ENCODE measurements at places on chromosomes 12 and 14.

- DNase-seq: no peak
These were observed 1758.1 kb upstream of the SEL1L start for GRCh38 chr14:83291714-83292113.

DNA sequence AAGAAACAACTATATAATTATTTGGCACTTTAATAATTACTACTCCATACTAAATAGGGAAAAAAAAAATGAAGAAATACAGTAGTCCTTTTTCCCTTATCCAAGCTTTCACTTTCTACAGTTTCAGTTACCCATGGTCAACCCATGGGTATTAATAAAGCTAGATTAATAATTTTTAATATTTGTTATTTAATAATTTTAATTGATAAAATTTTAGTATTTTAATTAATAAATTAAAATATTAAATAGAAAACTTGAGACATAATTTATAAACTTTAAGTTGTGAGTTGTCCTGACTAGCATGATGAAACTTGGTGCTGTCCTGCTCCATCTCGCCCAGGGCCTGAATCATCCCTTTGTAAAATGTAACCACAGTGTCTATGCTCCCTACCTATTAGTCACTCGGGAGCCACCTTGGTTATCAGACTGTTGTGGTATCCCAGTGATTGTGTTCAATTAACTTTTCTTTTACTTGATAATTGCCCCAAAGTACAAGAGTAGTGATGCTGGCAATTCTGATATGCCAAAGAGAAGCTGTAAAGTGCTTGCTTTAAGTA lies 71.8 kb downstream of the PAWR start:
- DNase-seq: no peak

GRCh38 chr12:42865282-42865681 lies 275.7 kb upstream of the PRICKLE1 start:
- no peak for DNase-seq

DNA sequence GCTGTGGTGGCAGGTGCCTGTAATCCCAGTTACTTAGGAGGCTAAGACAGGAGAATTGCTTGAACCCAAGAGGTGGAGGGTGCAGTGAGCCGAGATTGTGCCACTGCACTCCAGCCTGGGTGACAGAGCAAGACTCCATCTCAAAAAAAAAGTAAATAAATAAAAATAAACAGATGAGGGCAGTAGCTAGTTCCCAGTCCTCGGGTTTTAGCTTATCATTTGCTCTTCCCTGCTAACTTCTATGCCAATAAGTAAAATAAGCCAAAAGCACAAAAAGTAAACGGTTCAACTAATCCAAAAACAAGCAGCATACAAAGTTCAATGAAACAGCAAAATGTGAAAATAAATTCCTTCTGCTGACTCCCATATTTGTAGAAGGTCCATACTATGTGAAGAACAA lies 133.0 kb upstream of the TMCC3 start:
- no peak for DNase-seq

DNA sequence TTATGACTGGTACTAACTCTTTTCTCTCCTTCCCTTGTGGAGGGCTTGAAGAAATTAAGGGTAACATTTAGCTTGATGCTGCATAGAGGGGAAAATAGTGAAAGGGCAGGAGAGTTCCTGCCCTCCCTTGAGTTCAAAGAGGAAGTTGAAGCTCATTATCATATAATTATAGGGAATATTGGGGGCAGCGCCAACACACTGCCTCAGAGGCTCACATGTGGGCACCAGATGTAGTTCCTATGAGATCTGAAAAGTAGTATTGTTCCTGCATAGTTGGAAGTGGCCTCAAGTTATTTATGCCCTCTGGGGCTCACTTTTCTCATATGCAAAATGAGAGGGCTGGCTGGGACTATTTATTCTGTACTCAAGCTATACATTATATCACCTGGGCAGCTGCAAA lies 33.0 kb upstream of the FGF23 start:
- no peak for DNase-seq

GRCh38 chr12:33187409-33187808 lies 252.2 kb downstream of the SYT10 start:
- no peak for DNase-seq

DNA sequence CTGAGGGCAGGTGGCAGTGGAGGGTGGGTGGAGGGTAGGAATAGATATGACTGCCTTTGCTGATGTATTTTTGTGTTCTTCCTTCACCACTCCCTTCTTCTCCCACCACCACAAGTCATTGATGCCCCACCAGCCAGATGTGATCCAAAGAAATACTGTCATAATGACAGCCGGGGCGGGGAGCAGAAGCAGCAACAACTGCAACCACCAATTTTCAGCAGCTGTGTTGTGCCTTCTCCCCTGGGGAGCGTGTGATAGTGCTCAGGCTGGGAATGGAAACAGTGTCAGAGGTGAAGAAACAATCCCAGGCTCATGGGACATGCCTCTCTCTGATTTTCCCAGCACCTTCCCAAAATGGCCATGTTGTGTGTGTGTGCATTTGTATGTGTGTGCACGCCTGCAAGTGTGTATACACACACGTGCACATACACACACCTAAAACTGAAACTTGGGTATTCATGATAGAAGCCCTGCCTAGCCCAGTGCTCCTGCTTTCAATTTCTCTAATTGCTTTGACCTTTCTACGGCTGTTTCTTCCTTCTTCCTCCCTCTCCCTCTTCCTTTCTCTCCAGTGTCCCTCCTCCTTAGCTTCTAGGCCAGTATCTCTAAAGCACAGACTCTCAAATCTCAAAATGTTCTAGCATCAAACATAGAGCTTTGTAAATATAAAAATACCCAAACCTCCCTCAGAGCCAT lies 299.2 kb upstream of the FKBP4 start:
- DNase-seq: no peak

- DNase-seq: no peak
These were observed 506.4 kb downstream of the MED13L start for GRCh38 chr12:115771065-115771464.

GRCh38 chr12:84793558-84794367 lies 118.8 kb downstream of the SLC6A15 start:
- no peak for DNase-seq

- no peak for DNase-seq
These were observed 253.7 kb downstream of the EFCAB11 start for GRCh38 chr14:89700801-89701200.

DNA sequence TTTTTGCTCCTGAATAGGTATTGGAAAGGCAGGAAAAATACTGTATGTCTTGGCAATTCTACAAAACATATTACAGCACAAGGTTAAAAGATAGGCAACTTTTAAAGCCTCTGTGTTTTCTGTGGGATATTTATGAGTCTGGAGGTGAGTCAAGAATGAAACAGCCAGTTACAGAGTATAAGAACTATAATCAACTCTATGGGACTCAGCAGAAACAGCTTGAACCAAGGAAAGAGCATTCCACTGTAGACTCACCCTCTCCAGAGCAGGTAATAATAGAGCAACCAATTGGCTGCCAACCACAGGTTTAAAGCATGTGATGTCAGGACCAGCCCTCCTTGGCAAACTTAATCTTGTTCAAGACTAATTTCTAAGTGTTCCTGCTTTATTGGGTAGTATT lies 100.5 kb upstream of the MDM1 start:
- DNase-seq: no peak
